ENCODE measurements at places on chromosomes 1 and 21.

GRCh38 chr1:186985889-186986491 is 157.2 kb downstream of the PLA2G4A start:
- DNase-seq, result peak; percentile 25

DNA sequence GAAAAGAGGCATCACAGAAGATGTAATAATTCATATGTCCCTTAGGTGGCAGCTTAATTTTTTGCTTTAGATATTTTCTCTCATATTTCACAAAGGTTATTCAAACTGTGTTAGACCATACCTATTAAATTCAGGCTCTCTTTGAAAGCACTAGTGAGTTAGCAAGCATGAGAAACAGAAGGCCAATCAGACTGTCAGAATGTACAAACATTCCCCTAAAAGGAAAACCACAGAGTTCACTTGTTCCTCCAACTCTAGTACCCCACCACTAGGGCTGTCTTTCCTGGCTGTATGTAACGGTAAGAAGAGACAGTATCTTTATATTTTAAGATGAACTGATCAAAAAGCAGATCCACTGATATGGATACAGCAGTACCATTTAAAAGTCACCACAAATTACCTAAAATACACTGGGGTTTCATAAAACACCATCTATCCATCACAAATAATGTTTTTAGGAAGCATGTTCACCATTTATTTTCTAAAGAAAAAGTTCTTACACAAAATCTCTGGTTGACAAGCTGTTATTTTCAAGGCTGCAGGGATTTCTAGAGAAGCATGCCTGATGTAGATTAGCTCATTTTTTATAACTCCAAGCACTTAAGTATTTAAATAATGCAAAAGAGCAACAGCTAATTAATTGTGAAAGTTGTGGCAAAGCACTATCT is 1.8 kb downstream of the ARPC5 start:
- peak; percentile 58 for DNase-seq

DNA sequence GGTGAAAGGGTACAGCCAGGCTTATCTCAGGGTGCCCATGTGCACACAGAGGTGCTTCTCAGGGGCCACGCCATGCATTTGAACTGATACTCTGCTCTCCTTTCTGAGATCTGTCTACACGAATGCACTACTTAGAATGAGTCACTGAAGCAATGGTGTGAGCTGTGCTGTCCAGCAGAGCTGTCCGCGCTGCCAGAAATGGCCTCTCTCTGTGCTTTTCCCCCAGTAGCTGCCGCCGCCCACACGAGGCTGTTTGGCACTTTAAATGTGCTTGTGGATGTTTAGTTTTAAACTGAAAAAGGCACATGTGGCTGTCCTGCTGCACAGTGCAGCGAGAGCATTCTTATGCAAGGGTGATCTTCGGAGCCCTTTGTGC is 87.1 kb upstream of the COL6A1 start:
- DNase-seq, result no peak

- DNase-seq, result no peak
Observed at GRCh38 chr1:29653034-29653810, 416.9 kb downstream of the PTPRU start.

GRCh38 chr1:46517010-46517600 is 27.5 kb downstream of the DMBX1 start:
- no peak for DNase-seq

- no peak for DNase-seq
Observed at GRCh38 chr1:248710305-248710900, 7.8 kb upstream of the OR14I1 start.
